AG08396 (cell line): ENCODE measurements at places on chromosomes 1 and 21.

- DNase-seq = no peak
These were observed 10.5 kb downstream of the AIM2 start for GRCh38 chr1:159066108-159066507.

DNA sequence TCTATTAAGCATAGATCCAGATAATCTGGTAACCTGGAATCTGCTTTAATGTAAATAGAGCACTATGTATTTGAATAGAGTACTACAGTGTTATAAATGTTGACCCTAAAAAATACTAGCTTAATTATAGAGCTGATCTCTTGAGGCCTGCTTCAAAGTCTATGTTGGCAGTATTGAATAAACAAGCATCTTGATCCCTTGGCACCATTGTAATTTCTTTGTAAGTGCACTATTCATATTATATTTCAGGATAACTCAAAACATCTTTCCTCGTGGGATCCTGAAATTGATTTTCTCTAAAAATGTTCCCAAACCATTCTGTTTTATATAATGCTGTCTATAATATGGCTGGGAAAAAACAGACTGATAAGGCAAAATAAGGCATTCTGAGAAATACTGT, 10.8 kb downstream of the CTTNBP2NL start:
- DNase-seq = no peak

DNA sequence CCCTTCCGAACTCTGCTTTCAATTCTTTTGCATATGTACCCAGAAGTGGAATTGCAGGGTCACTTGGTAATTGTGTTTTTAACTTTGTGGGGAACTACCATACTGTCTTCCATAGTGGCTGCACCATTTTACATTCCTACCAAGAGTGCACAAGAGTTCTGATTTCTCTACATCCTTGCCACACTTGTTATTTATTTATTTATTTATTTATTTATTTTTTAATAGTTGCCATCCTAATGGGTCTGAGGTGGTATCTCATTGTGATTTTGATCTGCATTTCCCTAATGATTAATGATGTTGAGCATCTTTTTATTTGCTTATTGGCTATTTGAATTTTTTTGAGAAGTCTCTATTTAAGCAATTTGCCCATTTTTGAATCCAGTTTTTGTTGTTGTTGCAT, 422.4 kb downstream of the PTPRU start:
- no peak for DNase-seq

DNA sequence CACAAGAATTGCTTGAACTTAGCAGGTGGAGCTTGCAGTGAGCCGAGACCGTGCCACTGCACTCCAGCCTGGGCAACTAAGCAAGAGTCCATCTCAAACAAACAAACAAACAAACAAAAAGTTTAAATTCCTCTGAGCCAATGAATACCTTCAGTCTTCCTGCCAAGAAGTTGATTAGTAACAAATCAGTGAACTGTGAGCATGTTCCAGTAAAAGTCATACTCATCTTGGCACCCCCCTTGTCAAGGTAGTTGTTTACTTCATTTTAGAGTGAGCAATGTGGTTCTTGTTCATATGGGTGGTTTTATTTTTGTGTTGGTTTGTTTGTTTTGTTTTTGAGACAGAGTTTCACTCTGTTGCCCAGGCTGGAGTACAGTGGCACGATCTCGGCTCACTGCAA, 18.0 kb upstream of the SLC2A7 start:
- no peak for DNase-seq

GRCh38 chr21:10425856-10426255, 95.5 kb upstream of the TPTE start:
- DNase-seq = no peak

GRCh38 chr1:9717193-9718005, 65.9 kb downstream of the PIK3CD start:
- DNase-seq = no peak

DNA sequence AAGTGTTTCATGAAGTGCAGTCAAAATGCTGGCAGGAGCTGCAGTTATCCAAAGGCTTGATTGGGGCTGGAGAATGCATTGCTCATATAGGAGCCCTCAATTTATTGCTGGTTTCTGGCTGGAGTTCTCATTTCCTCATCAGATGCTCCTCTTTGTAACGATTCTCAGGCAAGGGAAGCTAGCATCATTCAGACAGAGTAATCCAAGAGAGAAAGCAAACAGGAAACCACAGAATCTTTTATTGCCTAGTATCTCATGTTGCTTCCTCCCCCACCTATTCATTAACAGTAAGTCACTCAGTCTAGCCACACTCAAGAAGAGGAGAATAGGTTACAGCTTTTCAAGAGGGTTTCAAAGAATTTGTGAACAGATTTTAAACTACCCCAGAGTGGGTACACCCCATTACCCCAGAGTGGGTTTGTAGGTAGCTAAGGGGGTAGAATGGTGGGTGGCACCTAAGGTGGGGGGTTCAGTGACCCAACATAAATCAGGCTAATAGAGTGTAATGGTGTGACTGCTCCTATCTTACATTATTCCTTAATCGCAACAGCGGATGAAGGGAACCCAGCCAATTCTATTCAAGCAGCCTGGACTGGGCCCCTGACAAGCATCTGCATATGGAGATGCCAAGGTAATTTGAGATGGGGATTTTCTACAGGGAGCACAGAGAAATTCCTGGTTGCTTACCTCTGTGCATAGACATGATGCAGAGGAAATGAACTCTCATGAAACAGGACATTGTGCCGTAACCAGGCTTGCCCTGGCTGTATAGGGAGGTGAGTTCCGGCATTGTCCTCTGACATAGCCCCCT, 67.1 kb downstream of the KCNJ15 start:
- DNase-seq = no peak

DNA sequence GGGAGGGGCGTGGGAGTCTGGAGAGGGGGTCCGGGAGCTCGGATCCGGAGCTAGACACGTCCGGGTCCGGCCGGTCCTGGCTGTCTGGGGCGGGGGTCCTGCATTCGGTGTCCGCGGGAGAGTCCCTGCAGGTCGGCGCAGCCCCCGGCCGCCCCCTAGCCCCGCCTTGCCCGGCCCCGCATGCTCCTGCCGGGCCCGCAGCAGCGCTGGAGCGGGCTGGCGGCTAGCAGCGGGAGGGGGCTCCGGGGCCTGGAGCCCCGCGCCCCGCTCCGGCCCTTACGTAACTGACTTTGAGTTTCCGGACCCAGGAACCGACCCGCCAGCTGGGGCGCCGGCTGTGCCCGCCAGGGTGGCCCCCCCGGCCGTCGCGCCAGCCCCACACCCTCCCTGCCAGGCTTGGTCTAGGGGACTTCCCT, 26.9 kb upstream of the EPB41 start:
- no peak for DNase-seq
